ENCODE measurements at places on chromosomes 6 and 20.

GRCh38 chr20:12090920-12091319 is 173.2 kb downstream of the BTBD3 start:
- DNase-seq: no peak

DNA sequence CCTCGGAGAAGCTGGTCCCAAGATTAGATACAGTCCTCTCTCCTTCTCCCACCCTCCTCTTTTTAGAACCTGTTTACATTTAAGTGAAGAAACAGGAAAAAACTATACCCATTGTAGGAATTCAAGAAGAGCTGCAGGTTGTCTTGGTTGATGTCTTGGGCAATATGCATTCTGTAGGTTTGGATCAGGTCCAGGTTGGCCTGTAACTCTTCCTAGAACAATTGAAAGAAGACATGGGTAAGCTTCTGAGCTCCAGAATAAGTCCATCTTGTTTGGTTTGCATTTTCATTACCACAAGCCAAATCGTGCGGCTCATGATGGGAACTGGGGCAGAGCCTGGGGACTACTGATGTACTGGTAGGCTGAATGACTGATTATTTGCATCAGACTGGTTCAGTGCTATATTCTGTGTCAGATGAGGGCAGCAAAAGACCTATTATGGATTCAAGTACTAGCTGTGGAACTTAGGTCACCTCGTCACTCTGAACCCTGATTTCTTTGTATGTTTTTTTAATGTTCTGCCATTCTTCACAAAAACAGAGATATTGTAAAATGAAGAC is 20.3 kb upstream of the SLA2 start:
- DNase-seq: no peak

GRCh38 chr6:44650947-44651346 is 263.4 kb downstream of the CDC5L start:
- no peak for DNase-seq

DNA sequence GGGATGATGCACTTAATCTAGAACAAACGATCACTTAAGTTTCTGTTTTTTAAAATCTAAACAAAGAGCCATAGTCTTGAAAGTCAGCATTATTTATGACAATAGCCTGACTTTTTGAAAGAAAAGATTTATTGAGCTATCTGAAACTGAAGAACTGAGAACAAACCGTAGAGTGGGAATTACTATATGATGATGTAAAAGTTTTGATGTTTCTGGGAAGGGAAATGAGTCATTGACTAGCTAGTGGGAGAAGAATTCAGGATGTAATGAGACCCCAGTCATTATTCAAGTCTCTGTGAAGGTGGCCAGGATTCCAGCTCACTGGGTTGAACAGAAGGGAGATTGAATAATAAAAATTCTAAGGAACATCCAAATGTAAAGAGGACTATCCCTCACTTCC is 83.4 kb upstream of the FABP7 start:
- no peak for DNase-seq

DNA sequence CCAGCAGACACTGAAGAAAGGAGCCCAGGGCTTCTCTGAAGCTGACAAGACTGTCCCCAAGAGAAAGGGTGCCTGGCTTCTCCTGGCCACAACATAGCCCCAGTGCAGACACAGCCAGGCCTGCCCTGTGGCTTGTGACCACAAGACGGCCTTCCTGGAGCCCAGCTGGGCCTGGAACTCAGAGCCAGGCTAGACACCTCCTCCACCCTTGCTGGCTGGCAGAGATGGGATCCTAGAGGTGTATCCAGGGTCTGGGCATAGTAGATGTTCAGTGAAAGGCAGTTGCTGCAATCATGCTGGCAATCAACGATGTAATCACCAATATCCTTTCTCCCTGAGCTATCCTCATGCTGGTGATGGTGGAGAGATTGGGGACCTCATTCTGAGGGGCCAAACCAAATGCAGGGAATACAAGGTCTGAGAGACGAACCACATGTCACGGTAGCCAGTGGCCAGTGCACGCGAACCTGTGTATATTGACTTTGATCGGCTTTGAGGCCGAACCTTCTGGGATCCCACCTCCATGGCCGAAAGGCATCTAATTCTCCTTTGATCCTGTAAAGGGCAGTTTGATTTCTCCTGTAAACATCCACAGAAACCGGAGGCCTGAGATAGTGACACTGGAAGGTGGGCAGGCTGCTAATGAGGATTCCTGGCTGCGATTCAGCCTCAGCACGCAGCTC is 115.2 kb downstream of the PSMB1 start:
- DNase-seq: peak; percentile 48

- DNase-seq: no peak
These were observed 11.2 kb downstream of the CCDC167 start for GRCh38 chr6:37488476-37488875.

- no peak for DNase-seq
These were observed 703.8 kb downstream of the RFPL4B start for GRCh38 chr6:113050979-113051378.

DNA sequence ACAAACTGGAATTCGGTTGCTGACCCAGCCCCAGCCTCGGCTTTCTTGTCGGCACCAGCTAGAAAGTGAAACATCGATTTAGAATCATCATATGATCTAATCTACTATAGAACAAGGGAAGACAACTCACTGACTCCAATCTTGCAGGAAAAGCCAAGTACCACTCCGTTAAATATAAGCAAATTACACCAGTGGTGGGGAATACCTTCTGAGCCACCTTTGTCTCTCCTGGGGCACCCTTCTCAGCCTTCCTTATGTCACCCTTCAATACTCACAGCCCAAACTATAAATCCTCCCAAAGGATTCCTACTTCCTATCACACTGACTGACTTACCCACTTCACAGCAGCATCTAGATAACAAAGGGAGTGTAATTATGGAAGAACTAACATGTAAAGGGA is 7.5 kb downstream of the RPS10 start:
- DNase-seq: no peak

DNA sequence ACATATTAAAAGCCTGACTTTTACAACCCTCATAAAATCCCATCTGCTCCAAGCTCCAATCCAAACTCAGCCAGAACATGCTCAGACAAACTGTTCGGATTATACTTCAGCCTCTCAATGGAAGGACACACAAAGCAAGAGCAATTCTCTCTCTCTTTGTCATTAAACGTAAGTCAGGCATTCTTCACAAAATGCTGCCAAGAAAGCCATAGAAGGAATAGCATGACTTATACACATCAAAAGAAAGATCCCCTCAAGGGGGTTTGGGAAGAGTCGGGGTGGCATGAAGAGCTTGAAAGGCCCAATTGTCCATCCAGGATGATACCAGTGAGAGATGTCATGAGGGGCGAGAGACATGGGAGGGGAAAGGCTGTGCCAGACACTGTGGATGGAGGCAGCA is 268.9 kb downstream of the PREX1 start:
- DNase-seq: no peak

GRCh38 chr20:9395971-9396370 is 118.4 kb upstream of the LAMP5 start:
- DNase-seq: no peak

GRCh38 chr20:36267605-36268381 is 31.5 kb downstream of the AAR2 start:
- DNase-seq: peak; percentile 45

DNA sequence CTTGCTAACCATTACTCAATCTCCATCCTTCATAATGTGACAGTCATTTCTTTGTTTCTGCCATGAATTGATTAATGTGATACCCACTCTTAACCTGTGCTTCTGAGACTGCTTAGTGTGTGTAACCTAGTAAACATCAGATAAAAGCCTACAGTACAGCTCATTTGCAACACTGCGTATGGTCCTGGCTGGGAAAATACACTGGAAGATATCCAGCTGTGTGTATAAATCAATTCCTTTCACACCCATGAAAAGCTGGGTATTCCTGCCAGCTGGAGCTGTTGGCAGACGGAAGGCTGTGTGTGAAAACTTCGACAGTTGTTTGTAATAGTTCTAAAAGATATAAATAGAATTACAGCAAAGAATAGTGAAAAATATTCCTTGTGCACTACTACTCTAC is 509.2 kb downstream of the FRK start:
- DNase-seq: no peak

DNA sequence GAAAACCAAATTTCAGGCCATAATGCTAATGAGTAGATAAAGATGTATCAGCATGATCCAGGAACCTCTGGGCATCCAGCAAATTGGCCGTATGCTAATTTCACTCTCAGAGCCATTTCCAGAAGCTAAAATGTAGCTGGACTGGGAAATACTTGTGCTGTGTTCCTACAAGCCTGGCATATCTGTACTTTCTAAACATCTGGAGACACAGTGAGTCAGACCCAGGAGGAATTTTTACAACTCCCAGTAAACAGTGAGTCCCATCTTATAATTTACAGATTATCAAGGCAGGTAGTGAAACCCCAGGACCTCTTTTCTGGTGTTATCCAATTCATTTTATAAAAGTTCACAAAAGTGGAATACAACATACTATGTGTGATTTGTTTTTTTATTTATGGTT is 683.0 kb upstream of the ADGRB3 start:
- DNase-seq: no peak

DNA sequence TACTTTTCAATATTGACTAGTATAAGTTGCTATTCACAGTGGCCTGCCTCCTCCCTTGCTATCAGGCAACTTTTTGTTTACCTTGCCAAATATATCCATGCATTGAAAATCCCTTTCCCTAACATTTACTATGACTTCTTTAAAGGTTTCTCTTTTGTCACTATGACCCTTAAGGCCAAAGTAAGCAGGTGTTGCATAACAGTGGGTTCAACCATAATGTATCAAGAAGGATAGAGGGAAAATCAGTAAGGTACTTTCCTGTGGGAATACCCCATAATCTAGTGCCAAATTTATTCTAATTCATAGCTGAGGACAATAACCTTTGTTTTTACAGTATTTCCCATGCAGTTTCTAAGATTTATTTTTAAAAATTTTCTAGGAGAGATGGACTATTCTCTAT is 527.6 kb downstream of the CDKAL1 start:
- DNase-seq: no peak

- no peak for DNase-seq
These were observed 80.9 kb downstream of the WASF1 start for GRCh38 chr6:110098511-110099116.

DNA sequence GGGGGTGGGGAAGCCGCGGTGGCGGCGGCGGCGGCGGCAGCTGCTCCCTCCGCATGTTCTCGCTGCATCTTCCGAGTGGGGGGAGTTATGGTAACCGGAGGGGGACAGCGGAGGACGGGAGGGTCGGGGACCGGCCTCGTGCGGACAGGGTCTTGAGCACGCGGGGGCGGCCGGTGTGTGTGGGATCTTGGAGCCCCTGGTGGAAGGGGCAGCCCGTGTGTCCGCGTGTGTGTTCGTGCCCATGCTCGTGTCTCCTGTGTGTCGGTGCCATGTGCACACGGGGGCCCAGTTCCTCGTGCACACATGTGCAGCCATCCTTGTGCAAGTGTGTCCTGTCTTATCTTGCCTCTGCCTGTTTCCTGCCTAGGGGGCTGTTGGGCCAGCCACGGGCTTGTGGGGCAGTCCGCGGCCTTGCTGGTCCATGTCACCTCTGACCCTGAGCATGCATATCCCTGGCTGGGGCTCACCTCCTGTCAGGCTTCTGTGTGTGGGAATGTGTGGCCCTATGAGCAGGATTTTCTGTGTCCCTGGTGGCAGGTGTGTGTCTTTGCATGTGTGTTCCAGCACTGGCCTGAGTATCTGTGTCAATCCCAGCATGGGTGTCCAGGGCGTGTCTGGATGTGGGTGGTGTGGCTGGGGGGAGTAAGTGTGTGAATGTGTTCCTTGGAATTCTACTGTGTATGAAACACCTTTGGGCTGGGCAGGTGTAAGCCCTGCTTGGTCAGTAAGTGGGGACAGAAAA is 8.5 kb downstream of the SYNGAP1 start:
- DNase-seq: peak; percentile 79

DNA sequence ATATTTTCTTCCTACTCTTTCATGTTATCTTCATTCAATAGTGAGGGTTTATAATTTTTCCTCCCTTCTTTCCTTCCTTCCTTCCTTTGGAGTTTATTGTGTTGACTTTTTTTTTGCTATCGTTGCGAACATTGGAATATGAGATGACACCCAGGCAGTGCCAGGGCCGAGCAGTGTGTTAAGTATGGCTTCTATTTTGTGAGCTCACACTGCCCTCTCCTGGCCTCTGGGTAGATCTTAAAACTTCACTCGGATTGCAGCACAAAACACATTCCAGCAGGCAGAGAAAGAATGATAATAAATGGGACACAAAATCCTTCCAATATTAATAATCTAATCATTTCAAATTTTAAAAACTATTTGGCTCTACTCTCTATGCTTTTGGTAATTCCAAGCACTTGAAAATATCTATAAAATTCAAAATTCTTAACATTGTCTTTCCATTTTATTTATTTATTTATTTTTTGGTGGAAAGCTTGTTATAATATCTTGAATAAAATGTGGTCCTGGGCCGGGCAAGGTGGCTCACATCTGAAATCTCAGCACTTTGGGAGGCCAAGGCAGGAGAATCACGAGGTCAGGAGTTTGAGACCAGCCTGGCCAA is 147.4 kb upstream of the OLIG3 start:
- DNase-seq: peak; percentile 76

GRCh38 chr20:16654858-16655535 is 74.8 kb upstream of the SNRPB2 start:
- DNase-seq: no peak

DNA sequence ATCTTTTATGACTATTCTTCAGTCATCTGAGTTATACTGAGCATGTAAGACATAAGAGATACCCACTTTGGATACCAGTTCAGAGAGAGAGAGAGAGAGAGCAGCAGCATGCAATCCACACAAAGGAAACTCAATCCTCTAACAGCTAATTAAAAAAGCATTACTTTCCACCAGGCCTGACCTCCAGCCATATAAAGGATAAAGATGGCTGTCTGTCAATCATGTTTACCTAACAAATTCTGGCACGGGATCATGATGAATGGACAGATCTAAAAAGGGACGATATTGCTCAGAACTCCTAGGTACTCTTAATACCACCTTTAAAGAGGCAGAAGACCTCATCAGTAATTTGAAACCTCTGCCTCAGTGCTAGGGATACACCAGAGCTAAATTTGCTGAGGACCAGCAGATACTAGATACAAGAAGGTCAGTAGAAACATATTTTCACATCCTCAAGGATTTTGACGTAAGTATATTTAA is 159.2 kb downstream of the RPS12 start:
- no peak for DNase-seq

GRCh38 chr20:36175016-36175415 is 20.5 kb downstream of the EPB41L1 start:
- no peak for DNase-seq

- peak; percentile 40 for DNase-seq
These were observed 13.3 kb downstream of the APMAP start for GRCh38 chr20:24979036-24979960.

DNA sequence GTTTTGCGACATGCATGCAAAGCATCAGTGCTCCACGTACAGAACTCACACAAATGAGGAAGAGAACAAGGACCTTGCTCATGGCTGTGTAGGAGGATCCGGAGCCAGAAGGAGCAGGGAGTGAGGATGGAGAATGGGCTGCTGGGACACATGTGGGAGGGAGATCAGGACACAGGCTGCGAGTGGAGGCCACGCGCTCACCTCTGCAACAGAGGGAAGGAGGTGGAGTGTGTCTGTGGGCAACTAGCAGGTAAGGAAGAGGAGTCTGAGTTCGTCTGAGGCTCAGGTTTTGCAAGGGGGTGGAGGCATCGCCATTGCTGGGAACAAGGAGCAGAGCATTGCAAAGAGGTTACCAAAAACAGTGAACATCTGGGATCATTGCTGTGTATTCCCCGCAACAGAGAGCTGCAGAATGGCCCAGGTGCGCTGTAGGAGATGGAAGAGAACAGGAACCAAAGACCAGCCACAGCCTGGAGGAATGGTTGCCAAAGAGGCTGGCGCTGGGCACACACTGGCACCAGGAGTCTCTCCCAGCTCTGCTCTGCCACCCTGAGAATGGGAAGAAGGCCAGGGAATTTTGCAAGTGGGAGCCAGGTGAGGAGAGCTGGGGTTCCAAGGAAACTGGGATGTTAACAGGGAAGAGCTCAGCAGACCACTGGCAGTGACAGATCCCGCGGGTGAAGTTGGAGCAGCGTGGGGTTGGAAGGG is 90.0 kb upstream of the RPS6KA2 start:
- DNase-seq: no peak
